ENCODE measurements at places on chromosomes 12 and 14. TPM values are rescaled to one million over a fixed set of nuclear protein-coding genes. Genes with fewer than 3 reads are reported as not detected.

IFNG-AS1 gene
- total RNA-seq = not detected

ITGA7 gene
- total RNA-seq = 0.24 TPM

DNA sequence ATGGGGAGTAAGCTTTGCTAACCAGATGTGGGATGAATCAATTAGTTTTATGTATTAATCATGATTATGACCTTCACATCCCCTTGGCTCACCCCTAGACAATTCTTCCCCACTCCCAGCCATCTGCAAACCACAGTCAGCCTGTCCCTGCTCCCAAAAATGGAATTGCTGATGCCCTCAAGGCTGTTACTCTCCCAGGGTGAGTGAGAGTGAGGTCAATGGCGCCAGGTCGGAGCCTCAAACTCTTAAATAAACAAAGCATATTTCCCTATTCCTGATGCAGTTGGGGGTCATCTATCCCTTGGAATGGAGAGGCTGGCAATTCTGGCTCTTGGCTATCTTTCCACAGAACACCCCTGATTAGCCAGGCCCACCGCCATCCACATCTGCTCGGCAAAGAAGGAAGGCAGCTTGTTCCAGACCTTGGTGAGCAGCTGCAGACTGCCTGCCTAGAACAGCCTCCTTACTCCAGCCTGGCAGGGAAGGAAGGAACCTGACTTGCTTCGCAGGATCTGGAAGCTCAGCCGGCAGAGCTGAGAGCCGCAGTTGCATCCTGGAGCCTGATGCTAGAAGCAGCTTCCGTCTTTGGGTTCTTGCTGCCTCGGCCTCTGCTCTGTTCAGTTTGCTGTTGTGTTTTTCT, 57.0 kb downstream of the SMUG1 start:
- peaks cover 75% of the 10 kb centered on the region for H3K4me1 ChIP-seq
- no peaks in the 10 kb centered on the region for H3K36me3 ChIP-seq
- H3K27ac ChIP-seq = no peak overlapping the region
- H3K4me3 ChIP-seq = no peak overlapping the region
- DNase-seq = no peak

DNA sequence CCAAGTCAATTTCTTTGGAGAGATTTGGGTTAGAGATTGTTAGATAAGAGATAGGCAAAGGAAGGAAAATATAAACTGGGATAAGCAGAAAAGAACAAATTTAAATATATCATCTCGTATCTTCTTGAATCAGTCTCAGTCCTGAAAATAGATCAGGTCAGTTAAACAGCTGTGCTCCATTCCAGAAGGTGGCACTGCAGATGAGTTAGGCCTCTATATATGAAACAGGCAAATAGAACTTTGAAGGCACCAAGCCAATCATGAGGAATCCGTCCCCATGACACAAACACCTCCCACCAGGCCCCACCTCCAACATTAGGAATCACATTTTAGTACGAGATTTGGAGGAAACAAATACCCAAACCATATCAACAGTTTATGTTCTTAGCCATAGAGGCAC, 605.5 kb upstream of the USP15 start:
- H3K36me3 ChIP-seq = no peaks in the 10 kb centered on the region
- H3K4me3 ChIP-seq = no peak overlapping the region

- H3K4me1 ChIP-seq = peaks cover 1% of the 10 kb centered on the region
- no peaks in the 10 kb centered on the region for H3K27me3 ChIP-seq
- no peak for DNase-seq
- no peak overlapping the region for H3K4me3 ChIP-seq
These were observed 33.6 kb upstream of the METAP2 start for GRCh38 chr12:95440401-95440800.

GRCh38 chr12:45577844-45578399, 151.6 kb upstream of the ARID2 start:
- no peaks in the 10 kb centered on the region for H3K4me1 ChIP-seq
- H3K27me3 ChIP-seq = 0 out of 3 replicates have a peak, but pooled peaks cover 3% of the 10 kb centered on the region
- H3K4me3 ChIP-seq = no peak overlapping the region
- no peak for DNase-seq

WNT1 gene
- total RNA-seq = not detected

DNA sequence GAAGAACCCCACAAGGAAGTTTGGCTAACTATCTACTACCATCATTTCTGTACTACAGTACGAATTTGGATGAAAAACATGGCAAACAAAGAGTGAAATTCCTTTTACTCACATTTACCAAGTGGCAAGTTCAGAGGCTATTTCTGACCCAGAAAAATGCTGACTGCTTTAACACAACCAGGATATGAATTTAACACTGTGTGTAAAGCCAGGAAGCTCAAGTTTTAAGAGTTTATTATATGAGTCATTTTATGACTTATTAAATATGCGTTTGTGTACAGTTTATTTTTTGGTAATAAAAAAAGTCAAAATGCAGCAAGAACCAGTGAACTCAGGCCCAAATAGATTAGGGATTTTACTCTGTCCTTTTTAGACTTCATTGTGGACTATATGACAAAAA, 58.4 kb upstream of the STAC3 start:
- no peaks in the 10 kb centered on the region for H3K27me3 ChIP-seq
- DNase-seq = no peak
- H3K36me3 ChIP-seq = no peaks in the 10 kb centered on the region

TGM1 gene
- total RNA-seq = 3.2 TPM

RNASE4 gene
- 109 TPM for total RNA-seq

DNA sequence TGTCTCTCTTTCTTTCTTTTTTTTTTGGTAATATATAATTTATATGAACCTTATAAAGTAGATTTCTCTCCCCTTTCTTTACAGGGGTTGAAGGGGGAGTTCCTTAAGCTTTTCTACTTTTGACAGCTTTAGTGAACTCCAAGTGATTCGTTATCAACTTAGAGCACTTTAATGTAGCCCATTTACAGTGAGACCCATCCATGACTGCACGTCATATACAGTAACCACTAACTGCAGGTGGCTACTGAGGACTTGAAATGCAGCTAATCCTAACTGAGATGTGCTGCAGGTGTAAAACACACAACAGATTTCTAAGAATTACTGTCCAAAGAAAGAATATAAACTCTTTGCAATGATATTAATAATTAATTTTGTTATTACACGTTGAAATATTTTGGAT, 582 bp downstream of the LRRIQ1 start:
- no peaks in the 10 kb centered on the region for H3K27me3 ChIP-seq
- DNase-seq = no peak
- H3K4me3 ChIP-seq = no peak overlapping the region
- no peaks in the 10 kb centered on the region for H3K4me1 ChIP-seq
- H3K36me3 ChIP-seq = no peaks in the 10 kb centered on the region

- H3K4me1 ChIP-seq = no peaks in the 10 kb centered on the region
- DNase-seq = no peak
- no peak overlapping the region for H3K27ac ChIP-seq
- H3K36me3 ChIP-seq = no peaks in the 10 kb centered on the region
- H3K27me3 ChIP-seq = no peaks in the 10 kb centered on the region
These were observed 1131.0 kb downstream of the AACS start for GRCh38 chr12:126196263-126196662.

- H3K27ac ChIP-seq = no peak overlapping the region
- no peak for DNase-seq
- H3K4me3 ChIP-seq = no peak overlapping the region
- no peaks in the 10 kb centered on the region for H3K4me1 ChIP-seq
- no peaks in the 10 kb centered on the region for H3K27me3 ChIP-seq
These were observed 40.9 kb upstream of the EAPP start for GRCh38 chr14:34580381-34580780.

DNA sequence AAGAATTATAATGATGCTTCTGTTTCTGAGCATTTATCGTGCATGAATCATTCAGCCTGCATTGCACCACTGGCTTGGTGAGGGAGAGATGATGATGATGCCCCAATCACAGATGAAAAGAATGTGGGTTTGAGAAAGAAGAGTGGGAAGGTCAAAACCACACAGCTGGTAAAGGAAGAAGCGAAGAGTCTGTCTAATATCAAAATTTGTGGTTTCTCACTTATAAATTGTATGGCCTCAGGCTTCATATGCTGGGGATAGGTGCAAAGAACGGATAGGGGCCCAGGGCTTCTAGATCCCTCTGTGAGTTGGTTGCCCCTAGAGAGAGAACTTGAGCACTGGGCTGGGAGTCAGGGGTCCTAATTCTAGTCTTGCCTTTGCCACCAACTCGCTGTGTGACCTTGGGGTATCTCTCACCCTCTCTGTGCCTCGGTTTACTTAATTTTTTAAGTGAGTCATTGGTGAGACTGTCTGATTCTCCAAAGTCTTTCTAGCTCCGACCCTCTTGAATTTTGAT, 2.2 kb downstream of the OASL start:
- H3K36me3 ChIP-seq = no peaks in the 10 kb centered on the region
- H3K4me3 ChIP-seq = no peak overlapping the region
- H3K4me1 ChIP-seq = peaks cover 28% of the 10 kb centered on the region
- H3K27me3 ChIP-seq = no peaks in the 10 kb centered on the region

- peaks cover 5% of the 10 kb centered on the region for H3K4me1 ChIP-seq
- H3K27ac ChIP-seq = no peak overlapping the region
- no peak for DNase-seq
- H3K4me3 ChIP-seq = no peak overlapping the region
These were observed 41.2 kb upstream of the MED13L start for GRCh38 chr12:116318576-116319232.

DNA sequence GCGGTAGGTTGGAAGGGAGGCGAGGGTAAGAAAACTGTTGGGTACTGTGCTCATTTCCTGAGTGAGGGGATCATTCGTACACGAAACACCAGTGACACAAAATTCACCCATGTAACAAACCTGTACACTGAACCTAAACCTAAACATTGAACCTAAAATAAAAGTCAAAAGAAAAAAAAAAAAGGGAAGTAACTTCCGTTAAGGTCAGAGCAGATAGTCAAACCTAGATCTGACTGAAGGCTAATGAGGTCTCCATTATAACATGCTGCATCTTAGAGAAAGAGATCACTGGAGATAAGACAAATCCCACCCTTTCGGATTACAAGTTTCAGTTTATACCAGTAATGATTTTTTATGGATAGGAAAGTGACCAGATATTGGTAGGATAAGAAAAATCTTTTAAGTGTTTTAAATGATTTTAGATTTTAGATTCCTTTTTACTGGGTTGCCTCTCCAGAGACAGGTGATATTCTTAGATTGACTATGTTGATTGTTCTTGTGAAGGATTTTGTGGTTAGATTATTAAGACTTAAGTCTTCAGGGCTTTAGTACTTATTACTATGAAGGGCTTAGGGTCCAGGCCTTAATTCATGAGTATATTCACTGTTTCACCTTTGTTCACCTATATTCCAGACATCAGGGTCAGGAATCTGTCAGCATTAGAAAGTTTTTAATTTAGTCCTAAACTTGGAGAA, 11.2 kb upstream of the NCKAP1L start:
- H3K27me3 ChIP-seq = no peaks in the 10 kb centered on the region
- no peak for DNase-seq
- no peaks in the 10 kb centered on the region for H3K4me1 ChIP-seq
- H3K36me3 ChIP-seq = no peaks in the 10 kb centered on the region

TRIAP1 gene
- 117 TPM for total RNA-seq

SLC7A7 gene
- total RNA-seq = 0.13 TPM

RNASE1 gene
- not detected for total RNA-seq

PLXNC1 gene
- 11.2 TPM for total RNA-seq

- peak; percentile 25 for DNase-seq
- H3K27ac ChIP-seq = no peak overlapping the region
- H3K27me3 ChIP-seq = no peaks in the 10 kb centered on the region
- H3K4me3 ChIP-seq = no peak overlapping the region
- no peaks in the 10 kb centered on the region for H3K4me1 ChIP-seq
These were observed 180.8 kb downstream of the C12orf50 start for GRCh38 chr12:87848248-87848868.

DNA sequence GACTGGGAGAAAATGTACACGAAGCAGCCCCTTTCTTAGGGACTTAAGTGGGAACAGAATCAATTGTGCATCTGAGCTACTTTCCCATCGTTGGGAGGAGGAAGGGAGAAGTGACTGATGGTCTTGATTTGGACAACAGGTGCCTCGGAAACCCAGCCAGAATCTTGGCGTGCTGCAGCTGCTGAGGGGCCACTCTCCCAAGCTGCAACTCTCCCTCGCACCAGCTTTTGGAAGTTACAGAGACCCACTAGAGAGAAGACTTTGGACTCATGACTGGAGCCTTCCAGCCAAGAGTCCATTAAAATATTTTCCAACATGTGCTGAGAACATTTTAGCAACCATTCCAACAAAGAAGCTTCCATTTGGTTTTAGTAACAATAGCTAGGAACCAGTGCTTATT, 52.3 kb downstream of the GNS start:
- peaks cover 13% of the 10 kb centered on the region for H3K4me1 ChIP-seq
- no peak for DNase-seq
- no peaks in the 10 kb centered on the region for H3K36me3 ChIP-seq
- no peak overlapping the region for H3K27ac ChIP-seq
- no peak overlapping the region for H3K4me3 ChIP-seq

B4GALNT3 gene
- total RNA-seq = 2.9 TPM
